Hindlimb muscle (tissue), 1 donor: ENCODE measurements at places on chromosomes 6 and 20.

DNA sequence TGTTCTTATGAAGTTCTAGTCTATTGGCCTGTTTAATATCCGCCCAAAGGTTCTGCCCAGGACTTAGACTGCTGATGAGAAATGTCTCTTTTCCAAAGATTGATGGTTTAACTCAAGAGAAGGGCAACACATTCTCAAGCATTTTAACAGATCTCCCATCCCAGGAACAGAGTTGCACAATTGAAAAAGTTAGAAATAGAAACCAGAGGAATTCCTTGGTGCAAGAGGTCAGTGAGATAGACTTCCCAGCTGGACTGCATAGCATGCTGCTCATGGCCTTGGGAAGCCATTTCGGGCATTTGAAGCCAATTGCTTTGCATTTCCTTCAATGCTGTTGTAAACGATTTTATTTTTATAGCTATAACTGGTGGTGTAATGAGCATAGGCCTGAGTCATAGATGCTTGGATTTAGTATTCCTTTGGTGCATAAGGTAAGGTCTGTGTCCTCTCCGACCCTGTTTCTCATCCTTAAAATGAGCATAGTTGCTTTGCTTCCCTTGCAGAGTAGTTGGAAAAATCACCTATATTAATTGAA, 292.2 kb upstream of the JAG1 start:
- DNase-seq = no peak

- DNase-seq = no peak
These were observed 104.9 kb downstream of the SYNDIG1 start for GRCh38 chr20:24574307-24574706.

- no peak for DNase-seq
These were observed 5.0 kb upstream of the LSM14B start for GRCh38 chr20:62117362-62117646.

GRCh38 chr20:31595654-31596411, 9.3 kb upstream of the ID1 start:
- DNase-seq = no peak

DNA sequence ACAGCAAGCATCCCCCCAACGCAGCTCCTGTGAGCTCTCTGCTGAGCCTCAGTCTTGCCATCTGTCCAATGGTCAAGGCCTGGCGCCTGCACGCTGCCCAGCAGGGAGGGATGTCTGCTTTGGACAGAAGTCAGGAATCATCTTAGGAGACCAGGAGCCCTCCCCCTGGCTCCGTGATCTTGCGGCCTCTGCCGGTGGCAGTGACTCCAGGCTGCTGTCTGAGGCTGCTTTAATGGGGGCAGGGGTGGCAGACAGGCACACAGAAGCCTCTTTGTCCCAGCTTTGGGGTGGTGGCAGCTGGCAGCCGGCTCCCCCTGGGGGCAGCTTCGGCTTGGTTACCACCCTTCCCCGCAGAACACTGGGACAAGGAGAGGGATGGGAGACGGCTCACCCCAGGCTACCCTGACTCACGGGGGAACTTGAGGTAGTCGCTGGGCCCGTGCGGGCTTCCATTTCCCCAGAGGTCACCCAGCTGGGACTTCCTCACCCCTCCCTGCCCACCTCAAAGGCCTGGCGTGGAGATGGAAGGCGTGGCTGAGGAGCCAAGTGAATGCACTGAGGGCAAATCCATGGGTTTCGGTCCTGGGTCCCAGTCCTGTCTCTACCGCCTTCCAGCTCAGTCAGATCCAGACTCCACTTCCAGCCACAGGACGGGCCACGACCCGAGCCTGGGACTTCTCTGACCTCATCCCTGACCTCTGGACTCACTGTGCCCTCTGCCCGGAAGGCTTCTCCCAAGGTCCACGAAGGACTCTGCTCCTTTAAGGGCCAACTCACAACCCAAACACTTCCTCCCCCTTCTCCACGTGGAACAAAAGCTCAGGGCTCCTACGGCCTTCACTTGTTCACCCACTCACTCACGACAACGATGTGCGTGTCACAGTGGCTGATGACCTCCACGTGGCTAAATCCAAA, 14.8 kb downstream of the PEDS1 start:
- no peak for DNase-seq

GRCh38 chr20:32583581-32584070, 1.5 kb downstream of the NOL4L start:
- no peak for DNase-seq

- DNase-seq = no peak
These were observed 271.1 kb upstream of the AGPAT4 start for GRCh38 chr6:161544801-161545480.
